ENCODE measurements at places on chromosomes 4 and X.

DNA sequence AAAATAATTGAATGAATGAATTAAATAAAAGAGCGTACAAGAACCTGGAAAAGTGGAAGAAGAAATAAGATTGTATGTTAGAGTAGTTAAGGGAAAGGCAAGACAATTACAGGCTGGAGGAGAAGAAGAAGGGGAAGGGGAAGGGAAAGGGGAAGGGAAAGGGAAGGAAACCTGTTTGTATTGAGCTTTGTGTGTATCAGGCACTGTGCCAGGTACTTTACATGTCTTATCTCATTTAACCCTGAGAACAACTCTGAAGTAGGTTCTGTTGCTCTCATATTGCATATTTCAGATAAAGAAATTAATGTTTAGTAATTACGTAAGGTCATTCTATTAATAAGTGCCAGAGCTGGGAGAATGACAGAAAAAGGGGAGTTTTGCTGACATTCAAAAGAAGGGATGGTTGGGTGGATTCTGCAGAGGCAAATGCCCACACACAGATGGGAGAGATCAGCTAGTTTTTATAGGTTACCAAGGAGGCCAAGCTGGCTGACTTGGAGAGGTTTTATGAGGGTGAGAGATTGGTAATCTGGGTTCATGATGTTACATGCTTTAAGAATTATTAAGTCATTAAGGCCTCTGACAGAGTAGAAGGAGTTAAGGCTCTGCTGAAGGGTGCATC lies 92.3 kb upstream of the LCORL start:
- DNase-seq, result no peak

GRCh38 chr4:125519371-125520146 lies 204.8 kb downstream of the FAT4 start:
- no peak for DNase-seq

- no peak for DNase-seq
Measured at GRCh38 chr4:101846550-101846949, 56.0 kb downstream of the BANK1 start.

GRCh38 chrX:39162322-39162735 lies 361.1 kb downstream of the MID1IP1 start:
- no peak for DNase-seq

DNA sequence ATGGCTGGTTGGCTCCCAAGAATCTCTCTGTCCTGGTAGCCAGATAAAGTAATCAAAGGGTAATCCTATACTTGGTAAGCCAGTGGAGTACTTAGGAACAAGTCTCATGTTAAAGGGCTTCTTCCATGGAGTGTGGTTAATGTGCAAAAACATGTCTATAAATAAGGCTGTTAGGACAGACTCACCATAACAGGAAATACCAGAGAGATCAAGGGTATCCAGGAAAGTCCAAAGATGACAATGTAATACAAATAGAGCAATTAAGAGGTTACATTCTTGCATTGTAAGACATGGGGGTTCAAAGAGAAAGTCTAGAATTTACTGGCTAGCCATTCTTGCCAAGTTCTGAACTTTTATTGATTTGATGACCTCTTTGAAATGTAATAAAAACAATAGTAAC lies 61.9 kb upstream of the ZCCHC13 start:
- DNase-seq, result no peak

GRCh38 chr4:822361-823175 lies 3.4 kb downstream of the CPLX1 start:
- no peak for DNase-seq

DNA sequence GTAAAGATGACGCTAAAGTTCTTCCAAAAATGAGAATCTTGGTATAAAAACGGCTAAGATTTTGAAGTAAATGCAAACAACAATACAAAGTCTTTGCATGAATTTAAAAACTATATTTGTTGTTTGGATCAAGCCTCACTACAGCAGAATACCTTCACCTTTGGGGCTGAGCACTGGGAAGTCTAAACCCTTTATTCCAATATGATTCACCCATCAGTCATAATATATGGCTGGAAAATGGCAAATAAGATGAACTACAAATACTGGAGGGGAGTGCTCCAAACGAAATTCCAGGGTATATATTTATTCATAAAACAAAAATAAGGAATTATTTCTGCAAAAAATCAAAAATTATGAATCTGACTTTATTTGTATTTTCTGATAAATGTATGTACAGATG lies 138.4 kb downstream of the SCFD2 start:
- no peak for DNase-seq

DNA sequence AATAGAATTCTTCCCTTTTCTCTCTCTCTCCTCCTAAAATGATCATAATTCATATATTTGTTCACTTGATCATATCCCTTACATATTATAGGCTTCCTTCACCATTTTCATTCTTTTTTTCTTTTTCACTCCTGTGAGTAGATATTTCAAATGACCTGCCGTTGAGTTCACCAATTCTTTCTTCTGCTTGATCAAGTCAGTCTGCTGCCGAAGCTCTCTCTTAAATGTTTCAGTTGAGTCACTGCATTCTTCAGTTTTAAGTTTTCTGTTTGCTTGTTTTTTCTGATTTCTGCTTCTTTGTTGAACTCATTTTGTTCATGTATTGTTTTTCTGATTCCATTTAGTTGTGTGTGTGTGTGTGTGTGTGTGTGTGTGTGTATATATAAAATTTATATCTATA lies 354.3 kb downstream of the GPAT3 start:
- DNase-seq, result no peak

GRCh38 chr4:125420526-125420925 lies 105.8 kb downstream of the FAT4 start:
- no peak for DNase-seq

GRCh38 chrX:50609796-50610195 lies 139.2 kb upstream of the DGKK start:
- no peak for DNase-seq

- DNase-seq, result no peak
Measured at GRCh38 chr4:174156239-174156826, 127.1 kb downstream of the FBXO8 start.

GRCh38 chrX:130049821-130050220 lies 60.5 kb downstream of the ELF4 start:
- no peak for DNase-seq

GRCh38 chrX:134801267-134801666 lies 143.0 kb upstream of the PLAC1 start:
- DNase-seq, result no peak

DNA sequence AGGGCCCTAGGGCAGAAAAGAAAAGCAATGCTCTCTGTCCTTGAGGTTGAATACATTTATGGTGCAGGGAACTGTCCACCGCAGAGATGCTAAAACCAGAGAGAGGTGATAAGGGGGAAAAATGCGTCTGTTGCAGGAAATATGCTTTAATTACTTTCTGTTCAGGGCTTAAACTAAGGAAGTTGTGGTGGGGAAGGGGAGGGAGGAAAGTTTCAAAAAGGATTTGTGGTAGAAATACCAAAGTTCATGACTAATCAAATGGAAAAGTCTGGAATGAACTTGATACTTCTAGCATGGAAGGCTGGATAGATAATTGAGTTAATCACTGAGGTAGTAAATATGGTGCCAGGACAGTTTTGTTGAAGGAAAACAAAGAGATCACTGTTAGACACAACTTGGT lies 99.0 kb downstream of the ASB9 start:
- DNase-seq, result no peak
